Regular cardiac myocyte (primary cell): ENCODE measurements at places on chromosomes 4 and X. TPM values are rescaled to one million over a fixed set of nuclear protein-coding genes. Genes with fewer than 3 reads are reported as not detected.

HTR2C gene
- total RNA-seq = not detected in 2 replicates

ZNF81 gene
- 4.6 and 9.9 TPM in 2 replicates for total RNA-seq

OTUD4 gene
- 20.9 and 26.6 TPM in 2 replicates for total RNA-seq

CYLC1 gene
- not detected in 2 replicates for total RNA-seq

TRIML2 gene
- total RNA-seq = 0.19 and 0.28 TPM in 2 replicates

MGAT4D gene
- not detected in 2 replicates for total RNA-seq
